ENCODE measurements at places on chromosomes 11 and 22.

GRCh38 chr22:43854786-43855271 lies 7.5 kb downstream of the SULT4A1 start:
- no peak for DNase-seq

- no peak for DNase-seq
These were observed 304.3 kb upstream of the NCAM1 start for GRCh38 chr11:112656772-112657428.

DNA sequence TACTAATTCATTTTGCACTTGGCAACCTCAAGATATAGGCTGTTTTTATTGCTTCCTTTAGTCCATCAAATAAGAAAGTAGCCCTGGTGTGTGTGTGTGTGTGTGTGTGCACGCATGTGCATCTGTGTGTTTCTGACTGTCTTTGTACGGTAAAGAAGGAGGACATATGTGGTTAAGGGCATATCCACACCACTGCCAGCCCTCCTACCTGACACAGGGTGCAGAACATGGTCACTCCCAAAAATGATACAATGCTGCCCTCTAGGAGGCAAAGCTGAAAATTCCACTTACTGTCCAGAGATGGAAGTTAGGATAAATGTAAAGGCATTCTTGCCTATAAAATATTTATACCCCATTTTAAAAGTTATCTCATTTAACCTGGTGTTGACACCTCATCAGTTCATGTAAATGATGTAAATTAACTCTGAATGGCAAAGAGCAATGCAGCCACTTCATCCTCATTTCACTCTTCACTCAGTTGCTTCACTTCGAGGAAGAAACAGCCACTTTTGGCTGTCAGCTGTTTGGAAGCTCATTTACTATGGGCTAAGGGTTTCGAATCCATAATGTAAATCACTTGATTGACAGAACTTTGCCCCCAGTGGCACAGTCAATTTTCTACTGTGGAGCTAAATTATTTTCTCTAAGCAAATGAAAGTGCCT lies 83.1 kb upstream of the MTNR1B start:
- DNase-seq, result no peak

DNA sequence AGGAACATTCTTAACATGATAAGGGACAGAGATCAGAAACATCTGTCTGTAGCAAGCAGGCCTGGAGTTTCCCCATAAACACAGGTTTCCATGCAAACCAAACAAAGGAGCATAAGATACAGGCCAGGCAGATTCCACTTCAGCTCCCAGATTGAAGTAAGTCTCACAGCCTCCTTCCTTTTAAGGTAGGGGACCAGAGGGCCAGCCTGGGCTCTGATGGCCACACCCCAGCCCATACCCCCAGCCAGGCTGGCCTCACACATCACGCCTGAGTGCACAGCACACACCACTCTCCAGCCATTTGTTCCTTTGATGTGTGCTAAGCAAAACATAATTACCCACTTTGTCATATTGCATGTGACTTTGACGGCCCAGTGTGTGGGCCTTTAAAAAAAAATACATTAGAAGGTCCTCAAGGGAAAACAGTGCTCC lies 518.7 kb downstream of the NTM start:
- no peak for DNase-seq

GRCh38 chr22:50190941-50191741 lies 5.4 kb downstream of the TRABD start:
- DNase-seq, result no peak

GRCh38 chr11:123797114-123797513 lies 9.0 kb downstream of the OR6M1 start:
- DNase-seq, result no peak

DNA sequence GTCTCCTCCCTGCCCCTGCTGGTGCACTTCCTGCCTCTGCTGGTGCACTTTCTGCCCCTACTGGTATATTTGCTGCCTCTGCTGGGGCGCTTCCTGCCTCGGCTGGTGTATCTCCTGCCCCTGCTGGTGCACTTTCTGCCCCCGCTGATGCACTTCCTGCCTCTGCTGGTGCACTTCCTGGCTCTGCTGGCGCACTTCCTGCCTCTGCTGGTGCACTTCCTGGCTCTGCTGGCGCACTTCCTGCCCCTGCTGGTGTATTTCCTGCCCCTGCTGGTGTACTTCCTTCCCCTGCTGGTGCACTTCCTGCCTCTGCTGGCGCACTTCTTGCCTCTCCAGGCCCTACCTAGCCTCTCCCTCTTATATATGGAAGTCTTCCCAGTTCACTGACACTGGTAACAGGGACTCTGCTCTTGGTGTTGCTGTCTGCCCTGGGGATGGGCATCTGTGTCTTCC lies 10.1 kb downstream of the MTFP1 start:
- DNase-seq, result peak; percentile 44

DNA sequence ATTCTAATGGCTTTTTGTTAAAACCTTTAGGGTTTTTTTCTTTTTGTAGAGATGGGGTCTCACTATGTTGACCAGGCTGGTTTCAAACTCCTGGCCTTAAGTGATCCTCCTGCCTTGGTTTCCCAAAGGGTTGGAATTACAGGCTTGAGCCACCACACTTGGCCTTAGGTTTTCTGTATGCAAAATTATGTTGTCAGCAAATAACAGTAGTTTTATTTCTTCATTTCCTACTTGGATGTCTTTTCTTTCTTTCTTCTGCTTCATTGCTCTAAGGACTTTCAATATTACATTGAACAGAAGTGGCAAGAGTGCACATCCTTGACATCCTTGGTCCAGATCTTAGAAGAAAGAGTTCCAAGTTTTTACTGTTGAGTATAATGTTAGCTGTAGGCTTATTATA lies 52.8 kb downstream of the CCDC81 start:
- no peak for DNase-seq

GRCh38 chr11:63760487-63761079 lies 8.0 kb downstream of the ZFTA start:
- DNase-seq, result no peak

DNA sequence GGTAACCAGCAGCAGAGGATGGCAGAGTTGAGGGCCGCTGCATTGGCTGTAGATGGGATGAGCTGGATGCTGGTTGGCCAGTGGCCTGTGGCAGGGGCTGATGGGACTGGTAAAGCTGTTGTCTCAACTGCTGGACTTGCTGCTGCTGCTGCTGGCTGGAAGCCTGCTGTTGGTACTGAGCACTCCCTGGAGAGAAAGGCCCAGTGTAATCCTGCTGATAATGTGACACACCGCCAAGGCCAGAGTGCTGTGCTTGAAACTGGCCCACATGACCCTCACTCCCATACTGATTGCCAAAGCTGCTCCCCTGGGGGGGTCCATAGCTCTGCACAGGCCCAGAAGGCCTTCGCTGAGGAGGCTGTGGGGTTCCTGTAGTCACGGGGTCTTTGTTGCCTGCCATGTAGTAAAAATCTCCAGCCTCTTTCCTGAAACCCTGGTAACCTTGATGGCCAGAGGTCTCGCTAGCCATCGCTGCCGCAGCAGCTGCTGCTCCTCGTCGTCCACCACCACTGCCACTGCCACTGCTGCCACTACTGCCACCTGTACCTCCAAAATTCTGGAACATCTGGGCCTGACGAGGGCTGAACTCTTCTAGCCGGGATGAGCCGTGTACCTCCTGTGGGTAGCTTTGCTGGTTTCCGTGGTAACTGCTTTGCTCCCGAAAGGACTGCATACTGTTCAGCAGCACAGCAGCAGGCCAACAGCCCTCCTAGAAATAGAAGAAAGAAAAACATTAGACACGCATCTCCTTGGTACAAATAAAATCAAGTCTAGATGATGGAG lies 55.6 kb downstream of the TCF20 start:
- DNase-seq, result no peak

- no peak for DNase-seq
These were observed 17.8 kb upstream of the NEU3 start for GRCh38 chr11:74970852-74971395.

DNA sequence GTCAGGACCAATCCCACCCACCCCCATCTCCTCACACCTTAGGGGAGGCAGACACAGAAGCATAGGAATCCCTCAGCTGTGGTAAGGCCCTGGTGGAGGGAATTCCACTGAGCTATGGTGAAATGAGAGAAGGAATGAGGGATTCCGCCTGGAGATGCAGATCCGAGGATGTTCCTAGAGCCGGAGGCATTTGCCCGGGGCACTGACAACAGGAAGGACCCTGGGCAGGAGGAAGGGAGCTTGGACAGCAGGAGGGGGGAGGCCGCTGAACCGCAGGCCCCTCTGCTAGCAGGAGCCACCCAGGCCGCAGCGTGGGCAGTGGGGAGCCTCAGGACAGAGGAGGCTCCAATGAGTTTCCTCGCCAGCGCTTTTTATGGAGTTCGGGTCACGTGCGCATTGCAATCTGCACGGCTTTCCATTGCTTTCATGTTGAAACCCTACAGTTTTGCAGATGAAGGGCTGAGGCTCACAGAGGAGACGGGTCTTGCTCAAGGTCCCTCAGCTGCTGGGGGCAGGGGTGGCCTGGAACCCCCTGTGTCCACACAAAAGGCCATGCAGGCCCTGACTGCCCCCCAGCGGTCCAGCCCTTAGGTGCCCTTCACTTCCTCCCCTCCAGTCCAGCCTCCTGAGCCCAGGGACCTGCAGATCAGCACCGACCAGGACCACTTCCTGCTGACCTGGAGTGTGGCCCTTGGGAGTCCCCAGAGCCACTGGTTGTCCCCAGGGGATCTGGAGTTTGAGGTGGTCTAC lies 15.5 kb downstream of the CSF2RB start:
- no peak for DNase-seq

DNA sequence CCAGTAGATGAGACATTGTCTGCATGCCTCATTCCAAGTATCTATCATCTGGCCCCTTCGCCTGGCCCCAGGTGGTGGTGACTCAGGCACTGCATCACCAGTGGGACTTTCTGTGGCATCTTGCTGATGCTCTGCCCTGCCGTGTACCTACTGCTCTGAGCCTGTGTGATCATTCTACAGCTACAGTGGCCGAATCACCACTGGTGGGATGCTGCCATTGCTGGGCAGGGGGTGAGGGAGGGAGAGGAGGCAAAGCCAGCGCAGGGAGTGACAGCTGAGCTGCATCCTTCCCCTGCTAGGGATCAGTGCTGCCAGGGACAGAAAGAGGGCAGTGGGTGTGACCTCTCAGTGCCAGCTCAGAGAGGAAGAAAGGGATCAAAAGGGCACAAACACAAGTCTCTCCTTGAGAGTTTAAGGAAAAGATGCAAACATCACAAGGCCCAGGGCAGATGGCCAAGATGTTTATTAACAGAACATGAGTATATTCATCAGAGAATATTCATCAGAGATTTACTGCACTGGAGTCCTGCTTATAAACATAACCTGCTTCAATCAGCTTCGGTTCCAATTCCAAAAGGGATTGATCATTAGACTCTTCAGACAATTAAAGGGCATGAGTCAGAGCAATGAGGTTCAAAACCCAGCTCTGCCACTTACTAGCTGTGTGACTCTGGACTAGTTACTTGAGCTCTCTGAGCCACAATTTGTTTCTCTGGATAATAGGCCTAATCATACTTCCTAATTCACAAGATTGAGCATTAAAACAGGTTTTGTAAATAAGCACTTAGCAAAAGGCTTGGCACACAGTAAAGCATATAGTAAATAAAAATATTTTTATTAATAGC lies 109.8 kb downstream of the NAT10 start:
- DNase-seq, result peak; percentile 50

- DNase-seq, result no peak
These were observed 59.8 kb downstream of the TENM4 start for GRCh38 chr11:79381036-79381435.

Data from stimulated activated CD4-positive, alpha-beta T cell treated with anti-CD3 and anti-CD28 coated beads, Interleukin-1b, Interleukin-23, amount 100 ng/mL, for 1 hour (primary cell).